ENCODE measurements at places on chromosomes 12 and 14. TPM values are rescaled to one million over a fixed set of nuclear protein-coding genes. Genes with fewer than 3 reads are reported as not detected.
A peak's percentile ranks its signal among the peaks of the same experiment; 100 is the strongest.

NRL gene
- 21.9 TPM for total RNA-seq

B3GNT4 gene
- not detected for total RNA-seq

DNA sequence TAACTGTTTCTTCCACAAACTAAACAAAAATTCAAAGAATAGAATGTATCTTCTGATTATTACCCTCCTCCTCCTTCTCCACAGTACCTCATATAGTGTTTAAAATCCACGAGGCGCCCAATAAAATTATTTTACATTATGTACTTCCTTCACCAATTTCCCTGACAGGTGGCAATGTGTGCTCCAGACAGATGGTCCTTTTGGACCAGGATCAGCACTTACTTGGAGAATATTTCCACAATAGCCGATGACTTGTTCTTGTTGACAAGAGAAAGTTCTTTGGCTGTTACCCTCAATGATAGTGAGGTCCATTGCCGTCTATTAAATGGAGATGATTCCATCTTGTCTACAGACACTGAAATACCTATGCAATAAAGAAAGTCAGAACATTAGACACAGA, 34.9 kb downstream of the LIMA1 start:
- peaks cover 29% of the 10 kb centered on the region for H3K4me1 ChIP-seq
- DNase-seq, result no peak
- H3K27ac ChIP-seq, result peak overlapping the region; percentile 69
- peaks cover 29% of the 10 kb centered on the region for H3K36me3 ChIP-seq

RPS6KL1 gene
- total RNA-seq, result not detected

- H3K36me3 ChIP-seq, result no peaks in the 10 kb centered on the region
- DNase-seq, result no peak
- no peaks in the 10 kb centered on the region for H3K27me3 ChIP-seq
- no peak overlapping the region for H3K27ac ChIP-seq
- H3K4me3 ChIP-seq, result no peak overlapping the region
Observed at GRCh38 chr14:59283361-59283760, 94.9 kb downstream of the DAAM1 start.

TAS2R43 gene
- 8.4 TPM for total RNA-seq

LTBR gene
- total RNA-seq, result 188 TPM

Measured in stomach (tissue), 19 donors.